SJSA1 (cell line): ENCODE measurements at places on chromosomes 3 and 15. TPM values are rescaled to one million over a fixed set of nuclear protein-coding genes. Genes with fewer than 3 reads are reported as not detected.

The TMEM207 gene
- not detected in 2 replicates for total RNA-seq

The CPNE9 gene
- not detected in 2 replicates for total RNA-seq

The SLC6A1 gene
- total RNA-seq = not detected in 2 replicates

GRCh38 chr15:55457401-55458022 is 49.2 kb downstream of the PIERCE2 start:
- no peak overlapping the region for H3K4me3 ChIP-seq
- DNase-seq = no peak
- no peaks in the 10 kb centered on the region for H3K4me1 ChIP-seq
- no peaks in the 10 kb centered on the region for H3K36me3 ChIP-seq

The GPR171 gene
- total RNA-seq = not detected in 2 replicates

GRCh38 chr3:63949005-63949404 is 36.8 kb upstream of the SCAANT1 start:
- H3K36me3 ChIP-seq = peaks cover 10% of the 10 kb centered on the region
- DNase-seq = no peak
- H3K4me1 ChIP-seq = peaks cover 24% of the 10 kb centered on the region; the same call in 1 of the 2 replicates
- H3K4me3 ChIP-seq = no peak overlapping the region
- peak overlapping the region; percentile 64 for H3K27ac ChIP-seq

The ZNF35 gene
- total RNA-seq = 7.7 and 14.7 TPM in 2 replicates

GRCh38 chr15:67701669-67702068 is 123.6 kb upstream of the SKOR1 start:
- no peak for DNase-seq
- H3K27me3 ChIP-seq = no peaks in the 10 kb centered on the region
- no peak overlapping the region for H3K4me3 ChIP-seq

GRCh38 chr3:45704301-45704943 is 15.2 kb downstream of the SACM1L start:
- H3K27me3 ChIP-seq = no peaks in the 10 kb centered on the region
- H3K4me3 ChIP-seq = no peak overlapping the region
- no peaks in the 10 kb centered on the region for H3K4me1 ChIP-seq
- H3K27ac ChIP-seq = no peak overlapping the region

DNA sequence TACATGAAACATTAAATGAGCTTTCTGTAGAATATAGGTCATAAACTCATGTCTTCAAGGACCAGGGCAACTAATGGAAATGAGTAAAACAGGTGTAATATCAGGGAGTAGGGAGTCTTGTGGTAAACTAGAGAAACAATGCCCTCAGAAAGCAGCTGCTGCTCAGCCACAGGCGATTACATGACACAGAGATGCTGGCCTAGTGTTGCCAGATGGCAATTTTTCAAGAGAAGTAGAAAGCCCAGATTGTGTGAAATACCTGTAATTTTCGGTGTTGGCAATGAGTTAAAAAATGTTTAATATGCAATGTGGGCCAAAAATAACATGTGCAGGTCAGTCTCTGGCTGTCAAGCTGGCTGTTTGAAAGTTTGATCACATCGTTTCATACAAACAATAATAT is 23.4 kb downstream of the NCEH1 start:
- no peaks in the 10 kb centered on the region for H3K27me3 ChIP-seq
- H3K4me3 ChIP-seq = no peak overlapping the region
- peaks cover 12% of the 10 kb centered on the region for H3K4me1 ChIP-seq
- peaks cover 5% of the 10 kb centered on the region for H3K36me3 ChIP-seq
- no peak overlapping the region for H3K27ac ChIP-seq

The RTF1 gene
- 26.0 and 34.9 TPM in 2 replicates for total RNA-seq

GRCh38 chr3:194686414-194686815 is 732 bp downstream of the FAM43A start:
- no peak overlapping the region; the same call in 1 of the 2 replicates for H3K27ac ChIP-seq
- H3K4me3 ChIP-seq = peak overlapping the region; percentile 61
- H3K27me3 ChIP-seq = no peaks in the 10 kb centered on the region
- no peak for DNase-seq

The ZPLD1 gene
- not detected in 2 replicates for total RNA-seq

- no peak overlapping the region for H3K4me3 ChIP-seq
- H3K36me3 ChIP-seq = no peaks in the 10 kb centered on the region
- no peaks in the 10 kb centered on the region for H3K27me3 ChIP-seq
- no peak overlapping the region for H3K27ac ChIP-seq
- H3K4me1 ChIP-seq = no peaks in the 10 kb centered on the region
Measured at GRCh38 chr3:195249057-195249770, 21.7 kb downstream of the XXYLT1 start.

The GRK7 gene
- total RNA-seq = not detected in 2 replicates

The C3orf70 gene
- 0.08 TPM in 1 of 2 replicates, not detected in the other for total RNA-seq

GRCh38 chr3:62241279-62241678 is 132.1 kb downstream of the FEZF2 start:
- DNase-seq = no peak
- no peaks in the 10 kb centered on the region for H3K36me3 ChIP-seq
- H3K27ac ChIP-seq = no peak overlapping the region
- no peaks in the 10 kb centered on the region for H3K27me3 ChIP-seq

The GABRG3 gene
- not detected in 2 replicates for total RNA-seq

The MFAP1 gene
- total RNA-seq = 40.1 and 55.3 TPM in 2 replicates

GRCh38 chr3:99430348-99431134 is 207.9 kb upstream of the COL8A1 start:
- H3K27me3 ChIP-seq = no peaks in the 10 kb centered on the region
- no peaks in the 10 kb centered on the region for H3K4me1 ChIP-seq
- H3K4me3 ChIP-seq = no peak overlapping the region
- DNase-seq = no peak

- DNase-seq = peak; percentile 73
- no peaks in the 10 kb centered on the region for H3K36me3 ChIP-seq
- H3K4me3 ChIP-seq = no peak overlapping the region
- no peak overlapping the region for H3K27ac ChIP-seq
Measured at GRCh38 chr3:52339612-52340011, 23.5 kb downstream of the DNAH1 start.

DNA sequence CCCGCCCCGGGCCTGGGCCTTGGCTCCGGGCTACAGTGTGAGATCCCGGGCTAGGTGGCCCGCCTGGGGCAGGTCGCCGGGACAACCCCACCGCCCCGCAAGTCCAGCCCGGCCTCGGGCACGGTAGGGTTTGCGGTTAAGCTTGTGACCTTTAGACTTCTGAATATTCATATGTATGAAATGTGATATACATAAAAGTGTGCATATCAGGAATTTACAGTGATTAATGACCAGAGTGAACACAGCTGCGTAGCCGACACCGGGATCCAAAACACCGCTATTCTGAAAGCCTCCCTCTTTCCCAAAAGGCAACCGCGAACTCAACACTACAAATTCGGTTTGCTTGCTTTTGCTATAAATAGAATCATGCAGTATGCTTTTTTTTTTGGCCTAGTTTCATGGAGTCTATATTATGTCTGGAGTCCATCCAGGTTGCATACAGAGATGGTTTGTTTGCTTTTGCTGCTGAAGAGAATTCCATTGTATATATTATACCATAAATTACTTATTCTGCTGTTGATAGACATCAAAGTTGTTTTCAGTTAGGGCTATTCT is 636 bp upstream of the SNRPA1 start:
- peaks cover 27% of the 10 kb centered on the region for H3K36me3 ChIP-seq
- H3K27ac ChIP-seq = peak overlapping the region; percentile 69
- H3K27me3 ChIP-seq = no peaks in the 10 kb centered on the region
- peaks cover 6% of the 10 kb centered on the region; the same call in 1 of the 2 replicates for H3K4me1 ChIP-seq

DNA sequence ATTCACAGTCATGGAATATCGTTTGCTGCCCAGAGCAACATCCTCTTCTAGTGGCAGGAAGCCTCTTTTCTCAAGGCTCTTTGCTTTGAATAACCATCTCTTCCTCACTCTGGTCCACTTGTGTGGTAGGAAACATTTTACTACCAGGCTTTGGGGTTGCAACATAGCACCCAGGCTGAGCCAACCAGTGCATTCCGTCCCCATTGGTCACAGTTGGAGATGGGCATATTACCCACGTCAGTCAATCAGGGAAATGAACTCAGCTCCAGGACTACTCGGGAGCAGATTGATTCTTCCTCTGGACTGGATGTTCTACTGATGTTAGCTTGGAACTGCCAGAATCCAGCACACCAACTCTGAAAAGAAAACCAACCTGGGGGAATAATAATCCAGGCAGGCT is 4.2 kb upstream of the PEX5L start:
- H3K4me3 ChIP-seq = no peak overlapping the region
- peaks cover 24% of the 10 kb centered on the region for H3K27me3 ChIP-seq
- peaks cover 6% of the 10 kb centered on the region; the same call in 1 of the 2 replicates for H3K4me1 ChIP-seq
- no peak overlapping the region for H3K27ac ChIP-seq
- DNase-seq = no peak

GRCh38 chr3:158101335-158102241 is 4.6 kb downstream of the SHOX2 start:
- no peak overlapping the region for H3K27ac ChIP-seq
- H3K27me3 ChIP-seq = no peaks in the 10 kb centered on the region
- peaks cover 44% of the 10 kb centered on the region for H3K36me3 ChIP-seq
- H3K4me3 ChIP-seq = no peak overlapping the region
- H3K4me1 ChIP-seq = peaks cover 14% of the 10 kb centered on the region

DNA sequence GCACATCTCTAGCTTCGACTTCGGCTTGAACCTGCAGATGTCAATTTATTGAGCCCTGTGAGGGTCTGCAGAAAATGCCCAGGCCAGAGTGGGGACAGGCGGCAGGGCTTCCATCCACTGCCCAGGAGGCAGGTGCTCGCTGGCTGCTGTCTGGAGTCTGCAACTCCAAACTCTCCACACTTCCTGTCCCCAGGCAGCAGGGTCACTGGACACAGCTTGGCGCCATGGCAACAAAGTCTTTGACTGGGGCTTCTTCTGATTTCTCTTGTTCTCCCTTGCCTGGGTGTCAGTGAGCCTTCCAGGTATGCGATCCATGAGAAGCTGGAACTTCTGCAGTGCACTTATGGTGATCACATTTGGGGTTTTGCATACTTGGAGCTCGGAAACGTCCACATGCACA is 33.5 kb downstream of the SV2B start:
- DNase-seq = no peak
- no peaks in the 10 kb centered on the region; the same call in 1 of the 2 replicates for H3K27me3 ChIP-seq
- H3K36me3 ChIP-seq = no peaks in the 10 kb centered on the region
- no peaks in the 10 kb centered on the region for H3K4me1 ChIP-seq
- H3K4me3 ChIP-seq = no peak overlapping the region
- H3K27ac ChIP-seq = no peak overlapping the region

The CHCHD4 gene
- total RNA-seq = 12.8 and 17.3 TPM in 2 replicates

GRCh38 chr3:194091141-194091540 is 44.8 kb upstream of the HES1 start:
- H3K4me3 ChIP-seq = no peak overlapping the region
- H3K27me3 ChIP-seq = no peaks in the 10 kb centered on the region
- H3K36me3 ChIP-seq = no peaks in the 10 kb centered on the region
- DNase-seq = peak; percentile 61

- DNase-seq = no peak
- no peak overlapping the region for H3K4me3 ChIP-seq
- H3K27me3 ChIP-seq = no peaks in the 10 kb centered on the region
- no peaks in the 10 kb centered on the region for H3K4me1 ChIP-seq
Measured at GRCh38 chr3:192684151-192684550, 43.2 kb downstream of the FGF12 start.

DNA sequence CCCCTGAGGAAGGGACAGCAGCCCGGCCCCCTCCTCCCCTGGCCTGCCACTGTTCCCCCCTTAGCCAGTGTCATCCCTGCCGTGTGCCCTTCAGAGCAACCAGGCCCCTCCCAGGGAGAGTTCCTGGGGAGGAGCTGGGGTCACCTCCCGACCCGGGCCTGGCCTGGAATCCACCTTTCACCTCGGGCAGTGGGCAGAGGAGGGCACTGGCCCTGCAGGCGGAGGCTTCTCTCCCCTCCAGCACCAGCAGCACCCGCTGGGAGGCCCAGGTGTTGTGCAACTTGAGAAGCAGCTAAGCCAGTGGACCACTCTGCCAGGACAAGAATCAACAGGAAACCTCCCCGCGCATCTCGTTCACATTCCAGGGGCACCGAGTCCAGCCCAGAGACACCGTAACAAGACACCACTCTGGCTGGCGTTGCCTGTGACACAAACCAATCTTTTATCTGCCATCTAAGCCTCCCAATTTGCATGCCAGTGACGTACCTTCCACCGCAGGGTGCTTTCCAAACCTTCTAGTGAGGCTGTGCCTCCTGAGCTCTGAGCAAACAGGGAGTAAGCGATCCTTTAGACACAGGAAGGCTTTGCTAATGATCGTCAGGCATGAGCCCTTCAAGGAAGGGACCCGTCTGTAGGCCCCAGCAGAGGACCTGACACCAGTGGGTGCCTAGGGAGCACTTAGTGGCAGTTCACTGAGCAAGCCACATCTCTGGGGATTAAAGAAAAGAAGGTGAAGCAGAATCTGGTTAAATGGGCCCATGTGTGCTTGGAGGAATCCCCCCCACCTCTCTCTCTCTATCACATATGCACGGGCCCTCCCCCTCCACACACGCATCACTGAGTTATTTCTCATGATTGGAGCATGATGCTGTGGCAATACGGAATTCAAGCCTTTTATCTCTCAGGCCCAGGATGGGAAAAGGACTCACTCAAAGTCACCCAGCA is 98.9 kb upstream of the TLE3 start:
- peak; percentile 68 for DNase-seq
- no peak overlapping the region for H3K4me3 ChIP-seq
- peaks cover 24% of the 10 kb centered on the region for H3K4me1 ChIP-seq
- peak overlapping the region; percentile 36 for H3K27ac ChIP-seq

- no peaks in the 10 kb centered on the region for H3K36me3 ChIP-seq
- H3K27ac ChIP-seq = peak overlapping the region; percentile 32; the same call in 1 of the 2 replicates
- H3K27me3 ChIP-seq = no peaks in the 10 kb centered on the region
- DNase-seq = peak; percentile 75
- H3K4me1 ChIP-seq = peaks cover 19% of the 10 kb centered on the region
- no peak overlapping the region for H3K4me3 ChIP-seq
Measured at GRCh38 chr3:24220859-24221657, 273.6 kb downstream of the THRB start.

- H3K36me3 ChIP-seq = no peaks in the 10 kb centered on the region
- H3K4me3 ChIP-seq = no peak overlapping the region
- DNase-seq = no peak
- no peaks in the 10 kb centered on the region for H3K4me1 ChIP-seq
- H3K27ac ChIP-seq = no peak overlapping the region
Measured at GRCh38 chr3:53766706-53767105, 79.5 kb downstream of the CHDH start.

DNA sequence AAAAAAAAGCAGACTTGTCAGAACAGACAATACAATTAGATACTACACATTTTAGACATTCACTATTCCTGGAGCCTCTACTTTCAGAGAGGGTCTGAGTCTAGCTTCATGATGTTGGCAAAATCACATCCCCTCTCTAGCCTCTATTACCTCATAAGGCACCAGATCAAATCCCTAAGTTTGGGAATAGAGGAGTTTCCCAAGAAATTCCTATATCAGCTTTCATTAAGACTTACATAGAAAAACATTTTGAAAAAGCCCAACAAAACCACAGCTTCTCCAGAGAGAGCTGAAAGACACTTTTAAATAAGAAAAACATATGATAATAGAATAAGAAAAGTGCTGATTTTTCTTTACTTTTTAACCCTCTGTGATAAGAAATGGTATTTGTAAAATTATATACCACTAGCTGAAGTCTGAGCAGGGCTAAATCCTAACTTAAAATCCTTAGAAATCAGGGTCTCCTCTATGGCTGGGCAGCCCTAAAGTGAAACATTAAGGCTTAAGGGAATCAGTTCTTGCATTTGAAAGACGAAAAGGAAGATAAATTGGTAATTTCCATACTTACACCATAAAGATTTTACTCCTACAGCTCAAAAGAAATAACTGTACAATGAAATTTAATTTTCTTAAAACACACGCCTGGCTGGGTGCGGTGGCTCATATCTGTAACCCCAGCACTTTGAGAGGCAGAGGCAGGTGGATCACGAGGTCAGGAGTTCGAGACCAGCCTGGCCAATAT is 4.3 kb downstream of the TBC1D2B start:
- no peak overlapping the region for H3K4me3 ChIP-seq
- no peaks in the 10 kb centered on the region for H3K27me3 ChIP-seq
- no peak for DNase-seq
- H3K27ac ChIP-seq = peak overlapping the region; percentile 30
- H3K4me1 ChIP-seq = peaks cover 83% of the 10 kb centered on the region
